Stimulated activated CD8-positive, alpha-beta memory T cell treated with anti-CD3 and anti-CD28 coated beads, Interleukin-12 subunit alpha, Interleukin-12 subunit beta, amount 100 ng/mL, for 1 hour (primary cell): ENCODE measurements at places on chromosomes 2 and 18.

DNA sequence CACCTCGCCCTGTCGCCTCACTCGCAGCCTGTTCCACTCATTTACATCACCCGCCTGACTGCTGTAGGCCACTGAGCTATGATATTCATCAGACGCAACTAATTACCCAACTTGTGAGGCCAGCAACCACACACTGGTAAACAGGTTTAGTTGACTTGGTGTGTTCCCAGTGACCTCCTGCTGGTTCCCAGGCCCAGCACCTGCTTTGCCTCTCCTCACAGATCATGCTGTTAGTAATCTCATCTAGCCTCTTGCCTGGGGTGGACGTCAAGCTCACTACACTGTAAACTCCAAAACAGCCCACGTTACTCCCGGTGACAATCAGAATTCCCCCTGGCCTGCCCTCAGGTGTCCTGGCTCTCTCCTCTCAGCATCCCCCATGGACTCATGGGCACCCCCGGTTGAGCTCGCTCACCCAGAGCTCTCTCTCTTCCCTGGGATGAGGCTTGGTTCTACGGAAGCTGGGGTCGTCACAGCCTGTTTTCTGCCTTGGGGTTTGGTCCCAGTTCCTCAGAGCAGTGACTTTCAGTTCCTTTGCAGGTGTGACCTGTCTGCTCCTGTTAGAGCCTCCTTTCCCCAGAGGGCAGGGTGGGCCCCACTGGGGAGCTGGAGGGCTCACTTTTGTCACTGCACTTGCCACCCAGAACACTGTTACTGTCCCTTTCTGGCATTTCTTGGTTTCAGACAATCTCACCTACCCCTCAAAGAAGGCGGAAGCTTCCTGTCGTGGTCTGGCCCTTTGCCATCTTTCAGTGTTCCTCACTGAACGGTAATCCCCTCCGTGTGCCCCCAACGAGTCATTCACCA, 40.3 kb downstream of the INPP5D start:
- DNase-seq, result peak; percentile 53

- DNase-seq, result no peak
These were observed 122.7 kb upstream of the GLI2 start for GRCh38 chr2:120612931-120613330.

- no peak for DNase-seq
These were observed 3.8 kb downstream of the POMC start for GRCh38 chr2:25164561-25164960.

- DNase-seq, result no peak
These were observed 78.5 kb upstream of the CTNNA2 start for GRCh38 chr2:79434362-79434761.

GRCh38 chr18:73047688-73048087, 179.9 kb upstream of the NETO1 start:
- DNase-seq, result no peak

DNA sequence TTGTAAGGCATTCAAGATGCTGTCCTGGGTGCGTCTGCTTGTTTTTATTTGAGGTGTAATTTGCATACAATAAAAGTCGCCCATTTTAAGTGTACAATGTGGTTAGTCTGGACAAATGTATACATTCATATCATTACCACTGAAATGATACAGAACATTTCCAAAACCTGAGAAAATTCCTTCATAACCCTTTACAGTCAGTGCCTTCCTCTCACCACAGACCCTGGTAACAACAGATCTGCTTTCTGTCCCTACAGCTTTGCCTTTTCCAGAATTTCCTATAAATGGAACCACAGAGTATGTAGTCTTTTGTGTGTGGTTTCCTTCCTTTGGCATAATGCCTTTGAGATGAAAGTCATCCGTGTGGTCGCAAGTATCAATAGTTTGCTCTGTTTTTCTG, 45.8 kb upstream of the NFU1 start:
- DNase-seq, result no peak

GRCh38 chr18:50113726-50114125, 81.2 kb downstream of the MYO5B start:
- no peak for DNase-seq

DNA sequence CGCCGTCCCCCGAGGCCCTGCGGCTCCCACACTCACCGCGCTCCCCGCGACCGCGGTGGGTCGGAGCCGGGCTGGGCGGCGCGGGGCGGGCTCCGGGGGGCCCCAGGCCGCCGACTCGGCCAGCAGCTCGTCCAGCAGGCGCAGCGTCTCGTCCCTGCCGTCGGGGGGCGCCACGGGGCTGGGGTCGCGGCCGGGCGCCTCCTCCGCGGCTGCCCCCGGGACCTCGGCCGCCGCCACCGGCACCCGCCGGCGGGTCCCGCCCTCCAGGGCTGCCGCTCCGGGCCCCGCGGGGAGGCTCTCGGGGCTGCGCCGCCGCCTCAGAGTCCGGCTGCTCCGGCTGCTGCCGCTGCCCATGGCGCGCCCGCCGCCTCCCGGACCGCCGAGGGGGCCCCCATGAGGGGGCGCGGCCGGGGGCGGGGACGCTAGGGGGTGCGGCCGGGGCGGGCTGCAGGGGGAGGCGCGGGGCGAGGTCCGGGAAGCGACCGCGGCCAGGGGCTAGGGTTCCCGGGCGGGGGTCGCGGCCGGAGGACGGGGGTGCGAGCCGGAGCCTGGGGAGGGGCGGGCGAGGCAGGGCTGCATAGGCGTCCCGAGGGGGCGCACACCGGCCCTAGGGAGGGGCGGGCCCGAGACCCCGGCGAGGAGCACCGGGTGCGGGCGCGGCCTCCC, at the start of gene CYS1:
Gene CYS1, minus strand, starts transcription at position 542 of the 666 bp plus-strand sequence. Its CDS starts 188 bp downstream, at position 354.
- no peak for DNase-seq

DNA sequence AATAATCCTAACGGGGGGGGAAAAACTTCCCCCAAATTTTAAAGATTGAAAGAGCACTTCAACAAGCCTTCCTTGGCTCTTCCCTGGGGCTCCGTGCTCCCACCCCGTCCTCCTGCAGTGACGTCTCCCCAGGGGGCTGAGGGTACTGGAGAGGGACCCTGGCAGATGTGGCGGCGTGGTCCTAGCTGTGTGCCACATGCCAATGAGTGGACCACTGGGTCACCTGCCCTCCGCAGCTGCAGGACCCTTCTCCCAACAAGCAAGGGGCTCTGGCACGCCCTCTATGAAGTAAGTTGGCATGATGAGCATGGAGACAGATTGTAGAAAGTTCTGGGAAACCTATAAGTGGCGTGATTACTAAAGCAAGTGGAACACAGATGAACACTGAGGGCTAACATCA, 46.7 kb downstream of the PXDN start:
- no peak for DNase-seq

DNA sequence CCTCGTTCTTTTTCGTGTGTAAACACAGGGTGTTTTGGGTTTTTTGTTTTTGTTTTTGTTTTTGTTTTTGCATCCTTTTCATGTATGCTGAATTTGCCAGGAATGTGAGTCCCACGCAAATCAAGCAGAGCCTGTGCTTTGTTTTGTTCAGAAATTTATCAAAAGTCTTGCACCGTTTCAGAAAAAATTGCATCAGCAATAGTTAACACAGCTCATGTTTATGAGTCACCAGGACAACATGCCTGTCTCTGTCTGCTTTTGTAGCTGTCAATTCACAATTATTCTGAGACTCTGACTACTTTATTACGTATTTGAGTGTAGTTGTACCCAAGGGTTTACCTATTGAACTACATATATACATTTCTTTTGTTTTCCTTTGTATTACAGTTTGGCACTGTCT, 38.3 kb downstream of the MRPL44 start:
- no peak for DNase-seq

DNA sequence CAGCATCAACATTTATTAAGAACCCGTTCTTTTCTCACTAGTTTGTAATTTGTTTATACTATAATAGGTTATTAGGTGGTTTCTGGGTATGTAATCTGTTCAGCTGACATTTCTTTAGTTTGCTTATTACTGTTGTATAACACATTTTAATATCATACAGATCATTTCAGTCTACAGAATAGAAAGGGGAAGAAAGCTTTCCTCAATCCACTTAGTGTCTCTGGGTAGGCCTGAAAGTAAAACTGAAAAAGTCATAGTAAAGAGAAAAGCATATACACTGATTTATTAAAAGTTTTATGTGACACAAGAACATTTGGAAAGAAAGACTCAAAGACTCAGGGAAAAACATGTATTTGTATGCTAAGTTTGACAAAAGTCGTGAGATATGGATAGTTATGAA, 16.8 kb upstream of the KCNJ3 start:
- DNase-seq, result no peak

- DNase-seq, result no peak
These were observed 199.1 kb upstream of the POU3F3 start for GRCh38 chr2:104654811-104655210.

- DNase-seq, result no peak
These were observed 279.2 kb downstream of the ALPK2 start for GRCh38 chr18:58349650-58350049.

DNA sequence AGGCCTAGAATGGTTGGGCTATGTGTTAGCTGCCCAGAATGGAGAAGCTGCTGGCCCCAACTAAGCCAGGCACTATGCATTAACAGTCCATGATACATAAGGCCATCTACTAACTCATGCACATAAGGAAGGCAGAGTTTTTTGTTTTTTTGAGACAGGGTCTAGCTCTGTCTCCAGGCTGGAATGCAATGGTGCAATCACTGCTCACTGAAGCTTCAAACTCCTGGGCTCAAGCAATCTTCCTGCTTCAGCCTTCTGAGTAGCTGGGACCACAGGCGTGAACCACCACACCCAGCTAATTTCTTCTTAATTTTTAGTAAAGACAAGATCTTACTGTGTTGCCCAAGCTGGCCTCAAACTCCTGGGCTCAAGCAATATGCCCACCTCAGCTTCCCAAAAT, 37.6 kb downstream of the GPR45 start:
- DNase-seq, result no peak

GRCh38 chr2:159996792-159997546, 65.4 kb downstream of the PLA2R1 start:
- no peak for DNase-seq

GRCh38 chr2:147182260-147182659, 662.6 kb upstream of the ACVR2A start:
- DNase-seq, result peak; percentile 17

DNA sequence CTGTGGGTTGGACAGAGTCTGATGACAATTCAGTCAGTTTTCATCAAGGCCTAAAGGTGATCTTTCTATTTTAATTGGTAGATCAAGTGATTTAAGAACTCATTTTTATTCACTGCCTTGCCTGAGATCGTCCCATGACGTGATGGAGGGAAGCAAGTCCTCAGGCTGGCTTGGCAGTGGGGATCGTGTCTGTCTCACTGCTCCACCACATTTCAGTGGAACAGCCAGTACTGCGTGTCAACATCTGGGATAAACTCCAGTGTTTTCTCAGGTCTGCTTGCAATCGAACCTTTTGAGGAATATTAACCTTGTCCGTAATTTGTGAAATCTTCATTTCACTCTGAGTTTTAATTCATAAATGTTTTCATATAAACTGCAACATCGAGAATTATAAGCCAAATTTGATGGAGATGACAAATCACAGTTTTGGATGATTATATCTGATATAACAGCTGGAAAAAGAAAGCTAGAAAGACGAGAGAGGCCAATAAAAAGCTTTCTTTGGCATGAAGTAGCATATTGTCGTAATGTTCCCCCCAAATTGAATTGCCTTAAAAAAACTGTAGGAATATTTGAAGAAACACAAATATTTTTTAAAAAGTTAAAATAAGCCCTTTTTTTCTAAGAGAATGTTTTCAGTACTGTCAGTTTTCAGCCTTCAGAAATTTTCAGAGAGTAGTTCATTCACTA, 414.7 kb upstream of the SPRED2 start:
- no peak for DNase-seq

DNA sequence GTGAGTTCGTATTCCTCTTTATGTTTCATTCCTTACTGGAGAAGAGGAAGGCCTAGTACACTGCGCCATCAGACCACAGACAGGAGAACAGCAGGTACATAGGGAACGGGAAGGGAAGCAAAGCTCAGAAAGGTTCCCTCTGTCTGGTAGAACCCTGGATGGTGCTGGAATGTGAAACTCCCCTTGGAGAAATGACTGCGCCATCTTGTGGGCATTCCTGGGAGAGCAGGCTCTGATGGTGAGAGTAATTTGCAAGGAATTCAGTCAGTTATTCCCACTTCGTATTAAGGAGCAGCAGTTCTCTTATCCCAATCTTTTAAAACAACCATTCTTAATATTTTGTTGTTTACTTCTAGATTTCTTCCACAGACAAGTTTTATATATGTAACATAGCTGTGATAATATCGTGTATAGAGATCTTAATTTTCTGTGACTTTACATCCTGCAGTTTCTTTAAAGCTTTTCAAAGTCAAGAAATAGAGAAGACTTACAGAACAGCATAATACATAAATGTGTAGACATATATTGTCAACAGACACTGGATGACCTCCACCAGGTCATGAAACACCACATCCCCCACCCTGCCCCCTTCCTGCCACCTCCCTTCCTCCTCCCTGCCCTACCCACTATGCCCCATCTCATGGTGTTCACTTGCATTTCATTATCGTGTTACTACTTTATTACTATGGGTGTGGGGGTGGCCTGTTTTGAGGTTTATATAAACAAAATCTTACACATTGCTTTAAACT, 83.9 kb downstream of the ARHGEF4 start:
- peak; percentile 51 for DNase-seq

DNA sequence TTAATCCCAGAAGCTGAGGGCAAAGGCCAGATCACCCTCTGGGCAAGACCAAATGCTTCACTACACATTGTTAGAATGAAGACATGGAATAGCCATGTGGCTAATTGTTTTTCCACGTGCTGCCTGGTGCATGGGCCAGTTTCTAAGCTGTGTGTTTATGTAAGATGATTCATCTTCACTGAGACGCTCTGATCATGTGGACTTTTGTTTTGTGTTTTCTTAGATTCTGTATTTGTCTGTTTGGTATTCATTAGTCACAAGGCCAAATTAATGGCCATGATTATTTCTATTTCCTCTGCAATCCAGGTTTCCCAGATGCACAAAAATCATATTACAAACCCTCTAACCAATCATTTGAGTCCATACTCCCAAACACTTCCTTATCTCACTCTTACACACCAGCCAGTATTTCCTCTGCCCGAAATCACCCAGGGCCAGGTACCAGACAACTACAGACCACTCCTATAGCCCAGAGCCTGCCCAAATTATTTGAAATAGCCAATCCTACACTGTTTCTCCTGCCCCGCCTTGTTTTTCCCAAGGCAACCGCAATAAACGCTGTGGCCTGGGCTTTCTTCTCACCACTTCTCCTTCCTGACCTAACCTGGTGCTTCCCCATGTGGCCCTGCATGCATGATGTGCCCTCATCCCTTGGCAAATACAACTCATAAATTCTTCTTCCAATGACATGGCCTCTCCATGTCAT, 94.2 kb upstream of the SP3 start:
- DNase-seq, result no peak

GRCh38 chr2:63792530-63792929, 49.2 kb upstream of the UGP2 start:
- DNase-seq, result no peak

GRCh38 chr2:18957909-18958308, 368.5 kb upstream of the NT5C1B start:
- DNase-seq, result no peak

DNA sequence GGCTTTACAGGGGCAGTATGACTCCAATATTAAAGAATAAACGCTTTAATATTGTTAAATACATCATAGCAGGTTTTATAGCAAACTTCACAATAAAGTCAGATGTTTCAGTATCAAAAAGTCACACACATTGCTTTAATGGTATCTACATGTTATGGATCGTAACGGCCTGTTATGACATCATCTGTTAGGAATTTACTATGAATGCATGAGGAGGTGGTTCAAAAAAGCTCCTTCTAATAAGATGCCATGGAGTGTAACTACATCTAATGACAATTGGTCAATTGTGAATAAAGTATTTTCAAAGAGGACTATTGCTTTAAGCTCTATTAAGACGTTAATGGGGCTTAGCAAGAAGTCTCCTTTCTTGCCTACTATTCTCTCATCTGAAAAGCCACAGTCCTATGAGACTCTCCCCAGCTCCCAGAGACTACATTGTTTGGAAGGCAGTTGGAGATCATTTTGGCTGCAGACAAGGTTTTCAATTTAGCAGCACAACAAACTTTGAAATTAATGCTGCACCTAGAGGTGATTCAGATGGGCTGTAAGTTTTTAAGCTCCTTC, 300.7 kb upstream of the MEIS1 start:
- no peak for DNase-seq
